ENCODE measurements at places on chromosomes 3 and 15.

- no peak for DNase-seq
Measured at GRCh38 chr15:58355973-58356372, 75.8 kb upstream of the LIPC start.

DNA sequence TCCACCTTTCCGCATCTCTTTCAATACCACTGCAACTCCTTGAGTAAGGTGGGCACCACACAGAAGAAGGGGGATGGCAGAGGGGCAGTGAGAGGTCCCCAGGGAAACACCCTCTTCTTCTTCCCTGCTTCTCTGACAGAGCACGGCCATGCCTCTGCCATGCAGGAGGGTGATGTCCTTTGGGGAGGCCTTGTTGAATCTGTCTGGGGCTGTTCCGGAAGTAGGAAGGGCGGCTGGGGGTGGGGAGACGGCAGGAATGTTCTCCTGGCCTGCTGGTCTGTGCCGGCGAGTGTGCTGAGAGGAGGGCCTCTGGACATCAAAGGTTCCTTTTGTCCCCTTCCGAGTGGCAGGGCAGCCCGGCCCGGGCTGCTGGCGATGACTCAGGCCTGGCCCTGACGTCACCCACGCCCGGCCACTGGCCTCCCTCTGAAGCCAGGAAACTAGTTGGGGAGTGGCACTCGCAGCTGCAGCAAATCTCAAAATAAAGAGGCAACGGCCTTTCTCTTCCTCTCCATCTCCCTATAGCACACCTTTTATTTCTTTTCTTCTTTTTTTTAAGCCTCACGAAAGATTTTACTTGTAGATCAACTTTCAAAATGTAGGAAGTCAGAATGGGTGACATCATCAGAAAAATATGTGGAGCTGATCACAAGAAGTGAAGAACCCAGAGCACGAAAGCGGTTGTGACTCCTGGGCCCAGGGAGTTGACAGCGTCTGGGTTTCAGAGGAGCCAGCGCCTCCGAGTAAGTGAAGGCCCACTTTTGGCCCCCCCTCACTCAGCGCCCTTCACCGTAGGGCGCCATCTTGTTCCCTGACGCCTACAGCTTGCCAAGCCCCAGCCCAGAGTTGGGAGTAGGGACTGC, at the start of gene ZBTB38:
TSS of gene ZBTB38 (plus strand) at position 443 of the 863 bp plus-strand sequence. CDS start 73,885 bp downstream, outside the sequence.
- peak; percentile 93 for DNase-seq

DNA sequence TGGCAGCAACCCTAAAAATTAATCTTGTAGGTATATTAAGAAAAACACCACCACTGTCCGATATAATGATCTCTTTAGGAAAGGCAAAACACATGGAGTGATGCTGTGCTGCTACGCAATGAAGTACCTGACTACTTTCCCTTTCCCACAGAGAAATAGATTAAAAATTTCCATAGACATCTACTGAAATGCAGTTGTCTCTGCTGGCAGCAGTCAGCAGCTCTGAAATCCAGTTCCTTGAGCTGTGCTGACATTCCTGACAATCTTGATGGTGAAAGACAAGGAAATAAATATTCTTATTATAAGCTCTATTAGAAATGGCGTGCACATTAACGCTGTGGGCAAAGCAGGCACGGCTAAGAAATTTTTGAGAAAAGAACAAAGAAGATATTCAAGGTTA, 287.6 kb downstream of the IL5RA start:
- no peak for DNase-seq

GRCh38 chr15:94383041-94383440, 151.7 kb downstream of the MCTP2 start:
- DNase-seq = no peak

DNA sequence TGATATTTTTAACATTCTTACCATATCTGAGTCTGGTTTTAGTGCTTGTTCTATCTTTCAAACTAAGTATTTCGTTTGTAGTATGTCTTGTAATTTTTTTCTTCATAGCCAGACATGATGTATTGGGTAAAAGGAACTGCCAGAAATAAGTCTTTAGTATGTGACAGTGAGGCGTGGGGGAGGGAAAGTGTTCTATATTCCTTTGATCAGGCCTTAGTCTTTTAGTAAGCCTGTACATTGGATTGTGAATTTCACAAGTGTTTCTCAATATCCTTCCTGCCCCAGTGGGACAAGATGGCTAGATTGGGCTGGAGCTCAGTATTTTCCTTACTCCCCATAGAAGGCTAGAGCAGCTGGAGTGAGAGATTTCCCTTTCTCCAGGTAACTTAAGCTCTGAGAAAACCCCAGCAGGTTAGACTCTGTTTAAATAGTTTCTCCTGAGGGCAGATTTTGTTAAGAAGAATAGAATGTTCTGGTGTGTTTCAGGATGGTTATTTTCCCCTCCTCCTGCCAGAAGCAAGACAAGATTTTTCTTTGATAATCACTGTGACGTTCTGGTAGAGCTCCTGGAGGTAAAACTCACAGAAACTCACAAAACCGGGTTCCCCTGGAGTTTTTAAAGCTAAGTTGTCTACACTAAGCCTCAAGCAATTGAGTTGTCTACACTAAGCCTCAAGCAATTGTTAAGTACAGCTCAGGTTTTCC, 140.7 kb upstream of the ARPP21 start:
- no peak for DNase-seq

DNA sequence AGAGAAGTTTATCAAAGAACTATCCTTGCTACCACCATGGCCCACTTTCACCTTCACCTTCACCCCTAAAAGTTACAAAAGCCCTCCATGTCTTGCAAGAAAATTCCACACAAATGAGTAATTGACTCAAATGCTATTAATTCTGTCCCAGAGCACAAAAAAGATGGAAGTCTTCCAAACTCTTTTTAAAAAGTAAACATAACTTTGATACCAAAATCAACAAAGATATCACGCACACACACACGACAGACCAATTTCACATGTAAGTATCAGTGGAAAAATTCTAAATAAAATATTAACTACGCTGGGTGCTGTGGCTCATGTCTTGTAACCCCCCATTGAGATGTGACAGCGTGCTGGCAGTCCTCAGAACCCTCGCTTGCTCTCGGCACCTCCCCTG, 1.1 kb upstream of the MCCC1 start:
- no peak for DNase-seq

- no peak for DNase-seq
Measured at GRCh38 chr3:24367664-24368264, 126.9 kb downstream of the THRB start.

- DNase-seq = no peak
Measured at GRCh38 chr3:127053026-127053425, 70.1 kb downstream of the PLXNA1 start.

- DNase-seq = no peak
Measured at GRCh38 chr15:98202256-98202655, 241.8 kb downstream of the ARRDC4 start.

DNA sequence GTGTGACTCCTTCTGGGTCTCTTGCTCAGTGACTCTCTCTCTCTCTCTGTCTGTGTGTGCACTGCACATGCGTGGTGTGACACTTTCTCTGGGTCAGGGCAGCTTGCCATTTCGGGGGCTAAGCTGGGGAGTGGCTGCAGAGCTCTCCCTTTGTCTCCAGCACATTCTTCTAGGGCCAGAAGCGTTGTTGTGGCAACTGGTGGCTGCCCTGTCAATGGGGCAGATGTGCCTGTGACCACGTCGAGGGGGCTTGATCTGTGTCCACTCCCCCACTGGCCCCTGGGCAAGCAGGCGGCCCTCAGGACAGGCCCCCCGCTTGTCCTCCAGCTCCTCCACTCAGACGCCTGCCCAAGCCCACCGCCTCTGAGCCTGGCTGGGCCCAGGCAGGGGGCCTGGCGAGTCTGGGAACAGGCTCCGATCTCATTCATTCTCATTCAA, 67.8 kb downstream of the WNT7A start:
- DNase-seq = no peak

DNA sequence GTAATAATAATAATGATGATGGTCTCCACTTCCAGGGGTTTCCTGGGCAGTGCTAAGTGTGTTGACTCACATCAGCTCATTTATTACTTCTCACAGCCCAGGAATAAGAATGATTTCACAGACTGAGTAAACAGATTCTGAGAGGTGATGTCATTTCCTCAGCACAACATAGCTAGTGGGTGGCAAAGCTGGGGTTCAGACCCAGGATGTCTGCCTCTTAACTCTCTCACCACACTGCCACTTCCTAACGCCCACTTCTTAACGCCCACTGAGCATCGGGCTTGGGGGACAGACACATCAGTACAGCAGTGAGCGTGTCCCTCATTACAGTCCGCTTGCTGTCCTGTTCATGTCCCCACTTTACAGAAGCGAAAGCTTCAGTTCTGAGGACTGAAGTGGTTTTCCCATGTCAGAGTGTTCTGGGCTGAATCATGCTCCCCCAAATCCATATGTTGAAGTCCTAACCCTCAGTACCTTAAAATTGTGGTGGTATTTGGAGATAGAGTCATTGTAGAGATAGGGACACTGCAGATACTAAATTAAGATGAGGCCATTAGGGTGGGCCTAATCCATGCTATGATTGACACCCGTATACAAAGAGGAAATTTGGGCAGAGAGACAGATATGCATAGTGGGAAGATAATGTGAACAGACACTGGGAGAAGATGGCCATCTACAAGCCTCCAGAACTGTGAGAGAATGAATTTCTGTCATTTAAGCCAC, 68.0 kb downstream of the ATP2B2 start:
- no peak for DNase-seq

DNA sequence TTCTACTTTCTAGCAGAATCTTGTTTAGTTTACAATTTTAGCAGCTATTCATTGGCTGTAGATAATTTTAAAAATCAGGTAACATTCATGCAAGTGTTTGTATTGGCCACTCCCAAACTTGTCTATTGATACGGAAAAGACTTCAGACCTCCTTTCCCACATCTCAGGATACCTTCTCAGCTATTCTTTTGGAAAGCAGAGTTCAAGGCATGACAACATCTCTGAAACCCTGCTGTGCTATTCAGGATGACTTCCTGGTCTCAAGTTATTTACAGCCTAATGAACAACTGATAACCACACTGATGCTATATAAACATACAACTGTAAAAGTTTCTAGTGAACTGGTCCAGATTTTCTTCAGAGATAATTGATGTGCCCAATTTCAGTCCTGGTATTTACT, 55.8 kb downstream of the DZIP3 start:
- no peak for DNase-seq

- no peak for DNase-seq
Measured at GRCh38 chr3:143811602-143812001, 36.7 kb downstream of the SLC9A9 start.

DNA sequence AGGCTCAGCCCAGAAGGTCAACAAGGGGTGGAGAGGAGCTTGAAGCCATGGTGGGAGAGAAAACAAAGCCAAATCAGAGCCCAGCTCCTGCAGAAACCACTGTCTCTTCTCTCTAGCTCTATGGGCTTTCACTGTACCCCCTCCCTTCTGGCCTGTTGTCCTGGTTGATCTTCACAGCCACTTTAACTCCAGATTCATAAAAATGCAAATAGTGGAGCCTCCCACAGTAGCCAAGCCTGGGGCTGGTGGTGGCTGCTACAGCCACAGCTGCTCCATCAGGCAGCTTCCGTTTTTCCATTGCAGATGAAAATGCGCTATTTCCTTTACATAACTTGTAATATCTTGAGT, 20.7 kb upstream of the CAV3 start:
- no peak for DNase-seq

DNA sequence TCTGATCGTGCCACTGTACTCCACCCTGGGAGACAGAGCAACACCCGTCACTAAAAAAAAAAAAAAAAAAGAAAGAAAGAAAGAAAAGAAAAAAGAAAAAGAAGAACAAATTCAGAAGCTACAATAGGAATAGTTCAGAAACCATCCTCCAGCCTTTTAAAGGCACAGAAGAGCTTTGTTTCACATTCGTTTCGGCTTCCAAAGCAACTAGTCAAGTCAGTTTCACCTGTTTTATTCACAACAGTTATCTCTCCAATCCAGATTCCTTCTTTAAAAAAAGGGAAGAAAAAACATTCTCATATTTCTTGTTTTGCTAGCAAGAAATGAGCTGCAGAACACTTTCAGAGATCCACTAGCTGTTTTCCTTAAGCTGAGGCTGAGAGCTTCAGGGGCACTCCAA, 767.7 kb upstream of the CFAP20DC start:
- DNase-seq = no peak

- DNase-seq = no peak
Measured at GRCh38 chr3:126685493-126685892, 18.5 kb upstream of the CHCHD6 start.

GRCh38 chr15:43439268-43439667, 53.7 kb downstream of the TP53BP1 start:
- DNase-seq = no peak

- DNase-seq = no peak
Measured at GRCh38 chr3:77158730-77159581, 119.1 kb downstream of the ROBO2 start.

- no peak for DNase-seq
Measured at GRCh38 chr3:71090207-71090606, 493.3 kb downstream of the FOXP1 start.

DNA sequence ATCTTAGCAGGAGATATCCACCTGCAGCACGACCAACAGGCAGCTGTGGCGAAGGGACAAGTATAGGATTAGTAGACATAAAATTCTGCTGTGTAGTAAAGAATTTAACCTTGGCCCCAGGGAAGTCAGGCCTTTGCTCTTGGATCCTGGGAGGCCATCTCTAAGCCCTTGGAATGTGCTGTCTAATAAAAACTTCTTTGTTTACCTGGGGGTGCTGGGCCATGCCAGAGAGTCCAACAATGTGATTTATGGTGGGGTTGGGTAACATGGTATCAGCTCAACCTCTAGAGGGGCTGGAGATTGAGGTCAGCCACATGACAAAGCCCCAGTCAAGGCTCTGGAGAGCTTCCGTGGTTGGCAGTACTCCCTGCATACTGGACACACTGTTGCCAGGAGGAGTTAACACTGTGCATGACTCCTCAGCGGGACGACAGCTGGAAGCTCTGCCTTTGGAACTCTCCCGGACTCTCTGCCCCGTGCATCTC, 52.4 kb downstream of the HEG1 start:
- peak; percentile 94 for DNase-seq

DNA sequence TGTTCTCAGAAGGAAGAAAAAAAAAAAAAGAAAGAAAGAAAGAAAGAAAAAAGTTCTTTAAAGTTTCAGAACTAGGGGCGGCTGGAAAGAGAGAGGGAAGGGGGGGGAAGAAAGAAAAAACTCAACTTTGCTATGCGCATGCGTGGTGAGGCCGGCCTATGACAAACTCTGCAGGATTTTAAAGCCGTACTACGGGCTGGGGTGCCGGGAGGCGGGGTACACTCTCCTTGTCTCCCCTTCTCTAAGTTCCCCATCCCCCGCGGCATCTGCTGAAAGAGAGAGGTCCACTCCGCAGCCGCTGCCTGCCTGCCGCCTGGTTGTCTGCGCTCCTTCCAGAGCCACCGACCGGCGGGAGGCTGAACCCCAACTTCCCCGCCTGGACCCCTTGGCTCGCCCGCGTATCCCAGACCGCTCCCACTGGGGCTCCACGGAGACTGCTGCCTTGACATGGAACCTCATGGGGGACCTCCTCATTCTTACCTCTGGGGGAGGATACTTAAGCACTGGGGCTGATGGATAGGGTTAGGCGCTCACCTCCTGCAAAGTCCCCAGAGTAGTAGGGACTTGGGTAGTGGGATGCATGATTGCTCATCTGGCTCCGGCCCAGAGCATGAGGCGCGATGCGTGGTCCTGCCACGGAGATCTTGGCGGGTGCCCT, 1.4 kb upstream of the WNT5A start:
- DNase-seq = peak; percentile 76

- no peak for DNase-seq
Measured at GRCh38 chr3:151404316-151404715, 19.8 kb upstream of the P2RY12 start.

All from testis (tissue), 5 donors.